ENCODE measurements at places on chromosomes 5 and 9.

GRCh38 chr5:17477573-17478265, 20.3 kb upstream of the TAF11L2 start:
- DNase-seq, result no peak

- no peak for DNase-seq
Measured at GRCh38 chr9:101674165-101674564, 64.3 kb downstream of the GRIN3A start.

DNA sequence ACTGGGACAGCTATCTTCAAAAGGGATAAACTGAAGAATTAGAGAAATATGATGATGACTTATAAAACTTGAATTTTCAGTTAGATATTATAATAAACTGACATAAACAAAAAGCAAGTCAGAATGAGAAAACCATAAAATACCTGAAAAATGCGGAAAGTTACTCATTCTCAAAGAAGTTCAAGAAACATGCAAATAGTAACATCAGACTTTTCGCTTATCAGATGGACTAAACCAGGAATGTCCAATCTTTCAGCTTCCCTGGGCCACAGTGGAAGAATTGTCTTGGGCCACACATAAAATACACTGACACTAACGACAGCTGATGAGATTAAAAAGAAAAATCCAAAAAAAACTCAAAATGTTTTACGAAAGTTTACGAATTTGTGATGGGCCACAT, 53.9 kb downstream of the DROSHA start:
- no peak for DNase-seq

DNA sequence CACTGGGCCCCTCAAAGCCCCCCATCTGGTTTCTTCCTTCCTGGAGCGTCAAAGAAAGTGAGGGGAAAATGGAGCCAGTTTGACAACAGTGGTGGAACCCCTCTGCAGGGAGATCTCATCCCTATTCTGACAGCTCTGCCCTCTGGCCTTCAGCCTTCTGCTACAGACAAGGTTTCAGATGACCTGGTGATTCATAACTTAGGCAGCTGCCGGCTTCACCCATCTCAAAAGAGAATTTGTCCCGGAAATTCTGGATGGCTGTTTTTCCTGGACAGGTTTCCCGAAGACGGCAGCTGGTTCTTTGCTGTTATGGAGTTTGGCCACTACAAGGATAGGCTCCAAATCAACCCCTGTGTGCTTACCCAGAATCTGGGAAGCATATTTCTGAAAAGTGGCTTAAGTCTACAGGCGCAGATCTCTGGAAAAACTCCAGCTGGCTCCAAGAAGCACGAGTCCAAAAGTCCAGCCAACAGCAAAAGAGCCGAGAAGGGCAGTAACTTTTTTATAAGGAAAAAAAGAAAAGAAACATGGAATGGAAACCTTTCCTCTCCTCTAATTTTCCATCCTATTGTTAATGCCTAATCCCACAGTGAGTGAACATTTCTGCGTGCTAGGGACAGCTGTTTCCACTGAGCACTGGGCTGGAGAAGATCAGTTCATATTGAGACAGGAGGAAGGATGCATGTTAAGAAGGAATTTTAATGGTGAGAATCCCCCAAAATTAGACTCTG, 54.5 kb downstream of the ZNF366 start:
- no peak for DNase-seq

DNA sequence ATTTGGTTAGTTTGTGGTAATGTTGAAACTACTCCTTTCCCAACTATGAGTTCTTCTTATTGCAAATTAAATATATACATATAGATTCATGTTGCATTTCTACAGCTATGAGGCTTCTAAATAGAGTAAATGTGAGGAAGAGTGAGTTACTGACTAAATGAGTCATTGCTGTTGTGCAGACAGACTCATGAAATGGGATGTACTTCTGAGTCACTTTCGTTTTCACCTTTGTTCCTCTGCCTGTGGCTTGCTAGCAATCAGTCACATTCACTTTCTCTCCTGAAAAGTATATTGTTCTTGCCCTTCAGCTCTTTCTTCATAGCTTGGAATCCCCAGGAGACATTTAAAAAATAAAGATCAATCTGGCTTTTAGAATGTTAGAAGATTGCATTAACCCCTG, 295.5 kb upstream of the SMC2 start:
- DNase-seq, result peak; percentile 3

DNA sequence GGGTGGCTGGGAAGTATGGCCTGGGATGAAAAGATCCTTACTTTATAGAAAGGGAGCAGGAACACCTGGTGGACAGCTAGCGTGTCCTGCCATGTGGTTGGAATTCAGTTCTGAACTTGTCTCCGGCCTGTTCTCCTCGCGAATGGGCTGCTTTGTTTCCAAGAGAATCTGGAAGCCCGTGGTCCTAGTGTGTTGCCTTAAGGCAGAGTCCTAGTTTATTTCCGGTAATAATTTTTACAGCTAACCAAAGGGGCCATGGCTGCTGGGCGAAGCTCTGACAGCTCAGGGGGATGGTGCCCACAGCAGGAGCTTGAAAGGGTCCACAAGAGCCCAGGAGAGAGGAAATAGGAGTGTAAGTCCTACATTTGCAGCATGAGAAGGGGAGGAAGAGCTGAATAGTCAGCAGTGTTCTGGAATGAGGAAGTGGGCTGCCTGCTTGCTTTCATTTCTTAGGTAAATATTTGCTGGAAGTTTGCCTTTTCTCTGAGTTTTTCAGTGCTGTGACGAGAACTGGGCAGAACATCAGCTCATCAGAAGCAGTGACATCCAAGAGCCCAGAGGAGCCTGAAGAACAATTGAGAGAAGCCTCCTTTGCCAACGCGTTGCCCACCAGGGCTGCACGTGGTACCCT, 13.1 kb upstream of the IGFBPL1 start:
- DNase-seq, result no peak

GRCh38 chr5:67935908-67936566, 279.5 kb upstream of the PIK3R1 start:
- DNase-seq, result no peak

GRCh38 chr5:4019009-4019769, 423.6 kb downstream of the IRX1 start:
- DNase-seq, result no peak

DNA sequence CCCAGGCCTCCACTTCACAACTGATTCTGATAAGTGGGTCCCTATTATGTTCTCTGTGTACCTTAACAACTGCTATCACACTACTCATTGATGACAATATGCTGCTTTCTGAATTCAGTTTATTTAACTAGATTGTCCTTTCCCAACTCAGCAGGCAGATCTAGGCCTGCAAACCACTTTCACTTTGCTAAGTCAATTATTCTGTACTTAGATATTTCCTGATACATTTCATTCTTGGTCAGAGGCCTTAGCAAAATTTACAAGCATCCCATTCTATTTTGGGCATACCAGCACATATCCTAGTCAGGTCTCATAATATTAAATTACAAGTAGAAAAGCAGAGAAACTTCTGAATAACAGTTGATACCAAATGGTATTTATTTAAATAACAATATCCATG, 235.7 kb upstream of the HAPLN1 start:
- DNase-seq, result no peak

DNA sequence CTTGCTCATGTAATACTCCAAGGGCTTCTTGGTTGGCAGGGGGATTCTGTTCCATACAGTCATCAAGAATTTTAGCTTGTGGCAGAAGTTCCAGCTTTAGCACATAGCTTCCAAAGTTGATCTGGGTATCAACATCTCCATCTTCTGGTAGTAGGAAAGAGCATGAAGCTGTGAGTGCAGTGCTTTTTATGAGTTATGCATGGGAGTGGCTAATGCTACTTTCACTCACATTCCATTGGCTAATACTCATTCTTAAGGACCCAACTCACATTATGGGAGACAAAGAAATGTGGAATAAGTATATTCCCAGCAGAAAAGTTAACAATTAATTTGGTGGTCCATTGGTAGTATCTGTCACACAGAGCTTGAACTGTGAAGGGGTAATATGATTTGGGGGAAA, 194.2 kb upstream of the CHD1 start:
- no peak for DNase-seq

DNA sequence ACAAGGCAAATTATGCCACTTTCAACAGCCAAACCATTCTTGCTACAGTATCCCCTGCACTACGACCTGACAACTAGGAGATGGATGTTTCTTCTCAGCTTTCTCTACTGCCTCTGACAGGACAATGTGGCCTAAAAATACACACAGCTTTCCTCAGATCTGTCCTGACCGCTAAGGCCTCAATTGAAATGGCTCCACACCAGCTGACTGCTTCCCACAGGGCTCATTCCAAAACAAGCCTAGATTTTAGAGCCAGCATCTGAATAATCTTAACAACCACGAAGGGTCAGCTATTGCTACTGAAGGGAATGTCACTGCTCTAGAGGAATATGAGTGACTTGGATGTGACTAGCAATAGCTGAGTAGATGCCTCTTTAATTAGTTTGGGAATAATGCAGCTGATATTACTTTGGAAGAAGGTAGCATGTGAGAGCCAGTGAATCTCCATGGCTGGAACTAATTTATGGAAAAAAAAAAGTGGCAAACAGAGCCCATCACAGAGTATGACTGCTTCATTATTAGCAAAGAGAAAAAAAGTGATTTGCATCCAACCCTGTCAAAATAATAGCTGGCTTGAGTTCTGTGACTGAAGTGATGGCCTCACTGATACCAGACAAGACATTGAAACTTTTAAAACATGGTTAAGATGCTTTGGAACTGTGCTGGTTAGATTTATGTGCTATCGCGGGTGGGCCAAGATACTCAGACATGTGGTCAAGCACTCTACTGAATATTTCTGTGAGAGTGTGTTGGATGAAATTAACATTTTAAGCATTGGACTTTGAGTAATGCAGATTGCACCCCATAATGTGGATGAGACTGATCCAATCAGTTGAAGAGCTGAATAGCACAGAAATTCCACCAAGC, 450.2 kb downstream of the NR2F1-AS1 start:
- no peak for DNase-seq

DNA sequence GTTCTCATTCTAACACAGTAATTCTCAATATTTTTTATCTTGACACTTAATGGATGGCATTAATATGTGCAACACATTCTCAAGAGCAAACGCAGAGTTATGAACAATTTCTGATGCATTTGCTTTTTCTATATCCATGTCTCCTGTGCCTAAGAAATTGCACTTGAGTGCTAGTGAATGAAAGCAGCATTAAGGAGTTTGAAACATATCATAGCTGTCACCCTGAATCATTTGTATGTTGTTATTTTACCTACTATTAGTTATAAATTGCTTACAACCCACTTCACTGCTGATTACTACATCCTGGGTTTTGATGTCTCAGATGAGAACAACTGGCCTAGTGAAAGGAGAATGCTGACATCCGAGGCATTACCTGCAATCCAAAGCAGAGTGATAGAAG, 387.3 kb downstream of the RASEF start:
- no peak for DNase-seq

DNA sequence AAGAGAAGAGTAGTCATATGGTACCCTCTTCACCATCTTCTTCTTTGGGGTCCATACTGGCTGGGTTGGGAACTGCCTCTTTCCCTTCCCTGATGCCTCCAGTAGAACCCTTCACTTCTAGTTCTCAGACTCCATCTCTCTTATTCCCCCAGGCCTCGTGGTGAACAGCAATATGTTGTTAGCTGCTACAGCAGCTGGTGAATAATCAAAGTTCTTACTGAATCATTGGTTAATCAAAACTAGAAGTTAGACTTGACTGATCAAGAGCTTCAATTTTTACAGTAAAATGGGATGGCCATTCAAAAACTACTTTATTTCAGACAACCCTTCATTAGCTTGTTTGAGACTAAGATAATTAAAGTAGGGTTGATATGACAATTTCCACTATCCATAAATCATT, 190.9 kb upstream of the GNA14 start:
- DNase-seq, result no peak

Data from CD4-positive, alpha-beta T cell treated with Interleukin-1 beta for 1 hour (primary cell).